NCI-H187 (cell line): ENCODE measurements at places on chromosomes 1 and 21.

GRCh38 chr1:67733681-67734322 is 48.8 kb downstream of the GADD45A start:
- DNase-seq: no peak

DNA sequence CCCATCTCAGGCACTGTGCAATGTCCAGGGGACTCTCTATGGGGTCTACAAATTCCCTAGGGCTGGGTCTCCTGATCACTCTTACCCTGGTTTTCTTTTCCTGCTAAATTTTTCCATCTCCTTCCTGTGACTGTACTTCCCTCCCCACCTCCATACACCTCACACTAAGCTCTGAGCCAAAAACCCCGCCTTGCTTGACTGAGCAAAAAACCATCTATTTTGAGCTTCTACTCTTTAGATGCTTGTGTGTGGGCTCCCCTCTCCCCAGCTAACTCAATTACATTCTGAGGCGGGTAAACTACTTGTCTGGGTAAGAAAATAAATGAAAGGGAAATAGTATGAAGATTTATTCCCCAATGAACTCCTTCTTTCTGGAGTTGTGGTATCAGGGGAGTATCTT is 187.9 kb downstream of the PTPRU start:
- DNase-seq: no peak

- DNase-seq: no peak
These were observed 350.5 kb downstream of the MATN1 start for GRCh38 chr1:30372792-30373433.

- no peak for DNase-seq
These were observed 609 bp downstream of the PIGK start for GRCh38 chr1:77218477-77219165.

DNA sequence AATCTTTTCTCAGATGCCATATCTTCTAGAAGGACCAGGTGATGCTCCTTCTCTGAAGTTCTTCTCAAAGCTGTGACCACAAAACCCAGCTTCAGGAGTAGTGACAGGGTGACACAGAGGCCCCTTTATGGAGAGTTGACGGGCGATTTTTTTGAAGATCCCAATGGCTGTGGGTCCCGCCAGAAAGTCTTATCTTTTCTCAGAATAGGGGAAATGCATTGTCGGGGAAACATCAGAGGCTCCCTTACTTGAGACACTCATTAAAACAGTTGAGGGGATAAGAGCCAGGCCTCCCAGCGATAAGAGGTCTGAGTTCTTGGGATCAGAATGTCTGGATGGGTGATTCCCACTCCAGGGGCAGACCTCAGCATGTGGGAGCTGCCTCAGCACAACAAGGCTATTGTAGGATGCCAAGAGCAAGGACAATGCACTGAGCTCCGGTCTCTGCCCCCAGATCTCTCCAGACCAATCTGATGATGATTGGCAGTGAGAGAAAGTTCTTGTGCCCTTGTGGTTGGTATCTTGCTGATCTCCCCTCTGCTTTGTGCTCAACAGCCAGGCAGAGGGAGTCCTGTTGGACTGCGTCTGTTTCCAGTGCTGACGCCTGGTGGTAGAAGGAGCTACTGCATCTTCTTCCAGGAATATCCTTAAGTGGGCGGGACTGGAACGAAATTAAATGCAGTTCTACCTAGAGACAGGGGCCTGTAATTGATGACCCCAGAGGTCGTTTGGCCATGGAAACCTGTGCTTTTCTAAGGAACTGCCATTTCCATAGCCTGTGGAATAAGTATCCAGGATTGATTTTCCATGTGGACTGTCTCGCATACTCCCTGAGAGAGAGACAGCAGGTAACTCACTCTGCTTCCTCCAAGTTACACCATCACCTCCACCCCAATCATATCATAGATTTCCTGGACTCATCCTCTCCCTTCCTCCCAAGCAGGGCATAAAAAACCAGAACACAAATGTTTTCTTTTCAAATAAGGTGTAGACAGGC is 6.8 kb upstream of the ACKR1 start:
- peak; percentile 28 for DNase-seq

- DNase-seq: no peak
These were observed 74.9 kb downstream of the SLC66A1 start for GRCh38 chr1:19387045-19387467.

GRCh38 chr1:161085165-161085564 is 4.2 kb downstream of the NECTIN4 start:
- DNase-seq: no peak

- DNase-seq: no peak
These were observed 38.2 kb downstream of the PAX7 start for GRCh38 chr1:18668750-18669404.

- peak; percentile 18 for DNase-seq
These were observed 3.7 kb downstream of the CD52 start for GRCh38 chr1:26321315-26322041.

- DNase-seq: no peak
These were observed 2.1 kb downstream of the ARHGEF2 start for GRCh38 chr1:155976062-155976912.

DNA sequence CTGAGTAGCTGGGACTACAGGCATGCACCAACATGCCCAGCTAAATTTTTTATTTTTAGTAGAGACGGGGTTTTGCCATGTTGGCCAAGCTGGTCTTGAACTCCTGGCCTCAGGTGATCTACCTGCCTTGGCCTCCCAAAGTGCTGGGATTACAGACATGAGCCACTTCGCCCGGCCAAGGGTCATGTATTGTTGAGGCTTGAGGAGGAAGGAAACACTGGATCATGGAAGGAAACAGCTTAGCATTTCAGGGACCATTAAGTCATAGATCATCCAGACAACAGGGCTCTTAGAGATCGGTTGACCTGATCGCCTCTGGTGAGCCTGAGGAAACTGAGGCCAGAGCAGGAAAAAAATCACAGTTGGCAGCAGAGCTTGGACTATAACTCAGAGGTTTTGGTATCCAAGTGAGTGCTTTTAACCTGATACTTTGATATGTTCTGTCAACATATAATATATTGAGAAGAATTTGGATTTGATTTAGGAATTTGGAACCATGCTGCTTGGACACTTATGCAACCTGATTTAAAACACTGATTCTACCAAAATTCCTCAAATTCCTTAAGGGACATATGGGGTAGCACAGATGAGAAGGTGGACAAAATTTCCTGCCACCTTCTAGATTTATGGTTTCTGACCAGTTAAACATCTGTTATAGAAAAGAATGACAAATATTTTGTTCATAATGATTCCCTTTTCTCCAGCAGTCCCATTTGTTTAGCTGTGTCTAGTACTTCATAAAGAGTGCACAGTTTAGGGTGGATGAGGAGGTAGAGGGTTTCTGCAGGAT is 13.1 kb upstream of the BMP8A start:
- no peak for DNase-seq

DNA sequence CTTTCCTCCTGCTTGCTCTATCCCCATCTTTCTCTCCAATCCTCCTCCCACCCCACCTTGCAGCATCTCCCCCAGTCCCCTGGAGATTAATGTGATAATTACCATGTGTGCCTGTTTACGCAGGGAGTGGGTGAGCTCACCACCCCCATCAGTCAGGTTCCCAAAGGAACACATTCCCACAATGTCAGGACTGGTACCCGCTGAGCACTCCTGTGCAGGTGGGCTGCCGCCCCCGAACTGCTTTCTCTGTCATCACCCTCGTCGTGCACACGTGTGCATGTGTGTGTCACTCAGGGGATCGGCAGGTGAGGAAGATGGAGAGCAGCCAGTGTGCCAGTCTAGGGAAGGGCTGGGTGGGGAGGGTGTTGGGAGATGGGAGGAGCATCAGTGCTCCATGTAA is 163.4 kb downstream of the CACNA1E start:
- no peak for DNase-seq

- no peak for DNase-seq
These were observed 867.4 kb upstream of the ADGRL2 start for GRCh38 chr1:80933346-80933745.

GRCh38 chr1:206663362-206663761 is 21.3 kb upstream of the MAPKAPK2 start:
- DNase-seq: no peak

- DNase-seq: no peak
These were observed 53.2 kb downstream of the NCAM2 start for GRCh38 chr21:21051109-21052055.

DNA sequence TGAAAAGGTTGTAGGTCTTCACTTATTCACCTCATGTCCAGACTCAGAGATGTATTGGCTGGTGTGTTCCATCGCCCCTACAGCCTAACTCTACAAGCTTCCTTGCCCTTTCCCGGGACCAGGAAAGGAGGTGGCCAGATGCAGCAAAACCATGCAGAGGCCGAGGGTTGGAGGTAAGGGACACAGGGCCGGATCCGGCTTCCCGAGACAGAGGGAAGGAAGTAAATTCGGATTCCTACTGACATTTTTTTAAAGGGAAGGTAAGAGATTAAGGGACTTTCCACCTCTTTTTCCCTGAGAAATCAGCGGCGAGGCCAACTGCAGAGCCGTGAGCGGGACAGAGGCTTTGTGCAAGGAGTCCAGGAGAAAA is 12.7 kb downstream of the EPHA10 start:
- DNase-seq: no peak

DNA sequence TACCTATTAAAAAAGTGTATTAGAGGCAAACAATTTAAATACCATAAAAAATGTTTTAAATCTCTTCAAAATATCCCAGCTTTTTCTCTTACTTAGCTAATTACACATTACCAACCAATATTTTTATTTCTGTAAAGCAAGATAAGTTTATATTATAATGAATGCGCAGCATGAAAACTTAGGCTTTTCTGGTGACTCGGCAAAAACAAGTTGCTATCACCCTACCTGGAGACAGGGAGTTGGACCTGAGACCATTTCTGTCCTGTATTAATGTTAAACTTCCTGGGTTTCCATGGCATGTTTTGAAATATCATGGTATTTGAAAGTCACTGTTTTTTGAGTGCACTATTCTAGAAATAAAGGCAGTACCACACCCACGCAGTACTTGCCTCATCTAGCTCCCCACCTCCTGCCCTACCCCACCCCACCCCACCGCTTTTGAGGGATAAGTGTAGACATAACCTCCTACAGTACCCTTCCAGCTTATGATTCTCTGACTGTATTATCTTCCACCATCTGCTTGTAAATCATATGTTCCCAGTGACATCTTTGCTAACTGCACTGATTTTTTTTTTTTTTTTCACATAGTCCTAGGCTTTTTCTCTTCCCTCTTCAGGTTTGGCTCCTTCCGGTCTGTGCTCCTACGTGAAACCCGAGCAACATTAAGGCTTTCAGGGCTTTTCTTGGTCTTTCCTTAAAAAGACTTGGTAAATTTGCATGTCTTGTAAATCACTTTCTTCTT is 77.5 kb downstream of the PHTF1 start:
- DNase-seq: no peak

GRCh38 chr1:154961207-154962155 is at the start of gene PYGO2:
Gene PYGO2 (minus strand): TSS chr1:154961782. CDS start chr1:154961576, 206 bp downstream.
- peak; percentile 93 for DNase-seq

- no peak for DNase-seq
These were observed 35.0 kb upstream of the ATP5PO start for GRCh38 chr21:33950431-33951079.

DNA sequence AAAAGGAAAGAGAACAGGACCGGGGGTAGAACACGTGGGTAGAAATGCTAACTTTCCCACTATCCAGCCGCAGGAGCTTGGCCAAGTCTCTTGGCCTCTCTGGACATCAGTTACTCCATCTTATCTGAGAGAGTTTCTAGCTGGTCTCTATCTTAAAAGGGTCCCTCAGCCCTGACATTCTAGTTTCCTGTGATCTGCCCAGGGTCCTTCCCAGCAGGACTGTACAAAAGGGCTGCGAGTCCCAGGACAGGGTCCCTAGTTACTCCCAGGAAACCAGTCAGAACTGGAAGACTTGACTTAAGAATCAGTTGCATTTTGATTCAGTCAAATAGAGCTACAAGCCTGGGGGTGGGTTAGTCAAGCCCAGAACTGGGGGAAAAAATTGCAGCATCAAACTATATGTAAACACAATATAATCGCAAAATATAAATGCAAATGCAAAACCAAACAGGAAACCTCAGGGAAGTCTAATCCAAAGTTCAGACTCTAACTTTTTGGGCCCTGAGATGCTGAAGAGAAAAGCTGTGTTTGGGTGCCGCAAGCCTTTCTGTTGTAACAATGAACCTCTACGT is 2.9 kb downstream of the ASAP3 start:
- no peak for DNase-seq

DNA sequence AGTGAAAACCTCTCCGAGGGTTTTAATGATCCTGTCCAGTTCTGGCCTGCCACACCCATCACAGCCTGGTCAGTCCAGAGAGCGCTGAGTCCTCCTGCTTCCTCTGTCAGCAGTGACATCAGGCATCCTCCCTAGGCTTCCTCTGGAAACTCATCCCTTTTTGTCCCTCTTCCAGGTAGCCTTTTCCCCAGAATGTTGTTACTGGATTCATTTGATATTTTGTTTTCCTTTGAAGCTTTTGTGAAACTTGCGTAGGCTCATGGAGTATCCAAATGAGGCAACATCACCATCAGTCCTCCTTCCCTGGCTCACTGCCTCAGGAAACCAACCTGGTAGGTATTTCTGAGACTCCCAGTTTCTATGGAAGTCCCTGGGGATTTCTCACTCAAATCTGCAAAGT is 27.0 kb upstream of the IGSF3 start:
- DNase-seq: no peak
